Esophagus squamous epithelium (tissue), 5 donors: ENCODE measurements at places on chromosomes 12 and 14.

DNA sequence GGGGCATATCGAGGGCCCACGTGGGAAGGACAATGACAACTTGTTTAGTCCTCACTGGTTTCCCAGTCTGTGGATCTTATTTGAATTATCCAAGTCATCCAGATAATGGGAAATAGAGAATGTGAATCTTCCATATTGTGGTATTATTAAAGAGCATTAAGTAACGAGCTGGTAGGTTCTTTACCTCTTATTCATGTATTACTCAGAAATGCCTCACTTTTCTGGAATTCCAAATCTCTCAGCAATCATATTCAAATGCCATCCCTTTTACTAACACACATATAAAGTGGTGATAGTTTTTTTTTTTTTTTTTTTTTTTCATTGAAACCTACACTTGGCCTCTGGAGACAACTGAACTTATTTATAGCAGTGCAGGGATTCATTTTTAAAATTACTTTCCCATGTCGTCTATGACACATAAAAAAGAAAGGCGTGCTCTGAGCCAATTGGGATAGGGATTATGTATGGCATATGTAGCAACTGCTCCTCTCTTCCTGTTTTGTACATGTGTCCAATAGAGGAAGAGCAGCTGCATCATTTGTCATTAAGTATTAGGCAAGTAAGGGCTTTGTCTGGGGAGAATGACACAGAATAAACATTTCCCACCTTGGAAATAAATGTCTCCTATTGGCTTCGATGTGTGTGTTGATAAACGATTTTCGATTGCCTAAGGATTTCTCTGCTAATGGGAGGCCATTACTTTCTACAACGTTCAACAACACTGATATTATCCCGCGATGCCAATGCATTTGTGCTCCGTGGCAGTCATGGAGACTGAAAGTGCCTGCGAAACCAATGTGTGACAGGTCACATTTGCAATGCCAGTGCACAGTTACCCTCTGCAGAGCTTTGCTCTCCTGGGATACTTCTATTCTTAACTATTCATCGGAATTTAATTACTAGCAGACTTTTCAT lies 78.6 kb upstream of the IFNG-AS1 start:
- H3K36me3 ChIP-seq: no peaks in the 10 kb centered on the region
- peaks cover 5% of the 10 kb centered on the region for H3K4me1 ChIP-seq
- DNase-seq: no peak
- no peak overlapping the region for H3K27ac ChIP-seq
- H3K27me3 ChIP-seq: no peaks in the 10 kb centered on the region

DNA sequence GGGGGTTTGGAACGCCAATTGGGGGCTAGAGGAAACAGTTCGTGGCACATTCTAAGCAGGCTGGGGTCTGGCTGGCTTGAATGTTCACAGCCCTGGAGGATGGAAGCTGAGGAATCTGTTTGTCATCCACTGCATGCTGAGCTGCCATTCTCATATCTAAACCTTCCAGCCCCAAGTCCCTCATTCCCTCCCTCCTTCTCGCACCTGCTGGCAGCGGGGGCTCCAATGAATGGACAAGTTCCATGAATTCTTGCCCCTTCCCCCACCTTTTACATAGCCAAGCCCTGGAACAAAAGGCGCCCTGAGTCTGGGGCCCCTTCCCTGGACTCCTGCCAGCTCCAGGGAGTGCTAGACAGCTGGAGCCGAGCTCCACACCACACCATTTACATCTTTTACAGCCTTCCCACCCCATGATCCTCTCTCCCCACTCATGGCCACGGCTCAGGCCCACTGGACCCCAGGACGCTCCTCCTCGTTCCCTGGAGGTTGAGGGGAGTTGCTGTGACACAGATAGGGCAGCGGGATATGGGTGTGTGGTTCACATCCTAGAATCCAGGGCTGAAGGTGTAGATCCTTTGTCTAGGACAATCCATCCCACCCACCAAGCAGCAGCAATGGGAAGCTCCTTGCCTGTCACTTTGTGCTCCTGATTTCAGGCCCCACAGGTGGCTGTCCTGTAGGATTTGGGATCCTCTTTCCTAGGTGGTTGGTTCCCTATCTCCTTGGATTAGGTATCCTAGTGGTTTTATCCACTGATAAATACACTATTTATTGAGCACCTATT lies 21.7 kb upstream of the VRTN start:
- DNase-seq: no peak
- no peak overlapping the region for H3K27ac ChIP-seq
- H3K4me1 ChIP-seq: no peaks in the 10 kb centered on the region
- H3K27me3 ChIP-seq: no peaks in the 10 kb centered on the region
- no peaks in the 10 kb centered on the region for H3K36me3 ChIP-seq

GRCh38 chr12:49032679-49033447 lies 14.3 kb upstream of the PRKAG1 start:
- no peaks in the 10 kb centered on the region for H3K4me1 ChIP-seq
- no peaks in the 10 kb centered on the region for H3K27me3 ChIP-seq
- no peak for DNase-seq

- no peak overlapping the region for H3K27ac ChIP-seq
- no peaks in the 10 kb centered on the region for H3K36me3 ChIP-seq
- H3K4me3 ChIP-seq: no peak overlapping the region
- no peaks in the 10 kb centered on the region for H3K27me3 ChIP-seq
These were observed 45.8 kb upstream of the TMED10 start for GRCh38 chr14:75222208-75222701.
